AML-193 (cell line): ENCODE measurements at places on chromosomes 13 and 19.
A peak's percentile ranks its signal among the peaks of the same experiment; 100 is the strongest.

- no peak for DNase-seq
Measured at GRCh38 chr19:31232180-31232579, 117.1 kb downstream of the TSHZ3 start.

- DNase-seq, result no peak
Measured at GRCh38 chr19:18119013-18119716, 21.6 kb downstream of the MAST3 start.

DNA sequence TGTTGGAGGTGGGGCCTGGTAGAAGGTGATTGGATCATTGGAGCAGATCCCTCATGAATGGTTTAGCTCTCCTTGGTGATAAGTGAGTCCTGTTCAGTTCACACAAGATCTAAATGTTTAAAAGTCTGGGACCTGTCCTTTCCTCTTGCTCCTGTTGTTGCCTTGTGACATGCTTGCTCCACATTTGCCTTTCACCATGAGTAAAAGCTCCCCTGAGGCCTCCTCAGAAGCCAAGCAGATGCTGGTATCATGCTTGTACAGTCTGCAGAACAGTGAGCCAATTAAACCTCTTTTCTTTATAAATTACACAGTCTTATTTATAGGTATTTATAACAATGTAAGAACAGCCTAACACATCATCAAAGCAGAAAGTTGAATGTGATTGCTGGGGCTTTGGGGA, 24.2 kb upstream of the RFC3 start:
- DNase-seq, result no peak

DNA sequence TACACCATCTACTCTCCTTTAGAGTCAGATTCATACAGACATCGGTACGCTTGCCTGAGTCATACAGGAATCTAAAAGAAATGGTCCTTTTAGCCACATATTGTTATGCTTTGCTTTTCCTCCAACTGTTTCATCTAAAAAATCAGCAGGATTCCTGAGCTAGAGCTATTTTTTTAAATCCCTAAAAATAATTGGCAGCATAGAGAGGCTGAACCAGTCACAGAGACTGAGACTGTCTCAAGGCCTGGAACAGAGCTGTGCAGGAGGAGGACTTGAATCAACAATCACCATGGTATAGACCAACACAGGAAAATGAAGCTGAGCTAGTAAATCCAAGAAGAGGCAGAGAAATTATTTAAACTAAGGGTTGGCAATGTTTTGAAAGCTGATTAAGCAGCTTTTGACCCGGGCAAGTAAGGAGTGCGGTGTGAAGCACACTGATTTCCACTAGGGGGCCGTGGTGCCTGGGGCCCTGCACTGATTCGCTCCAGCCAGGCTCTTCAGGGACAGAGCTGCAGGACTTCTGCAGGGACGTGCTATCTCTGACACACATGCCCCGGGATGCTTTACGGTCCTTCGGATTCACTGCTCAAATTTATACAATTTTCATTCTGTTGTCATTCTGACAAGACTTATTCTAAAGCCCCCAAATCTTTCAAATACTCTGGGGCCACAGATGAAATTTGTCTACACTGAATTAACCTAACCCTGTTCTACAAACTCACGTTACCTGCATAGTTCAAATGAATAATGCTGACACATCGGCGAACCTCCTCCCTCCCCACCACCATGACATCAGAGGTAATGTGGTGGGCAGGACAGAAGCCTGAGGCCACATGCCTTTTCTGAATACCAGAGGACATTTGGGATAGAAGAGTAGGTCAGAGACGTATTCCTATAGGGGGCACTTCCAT, 87.6 kb upstream of the SLC15A1 start:
- peak; percentile 42 for DNase-seq

DNA sequence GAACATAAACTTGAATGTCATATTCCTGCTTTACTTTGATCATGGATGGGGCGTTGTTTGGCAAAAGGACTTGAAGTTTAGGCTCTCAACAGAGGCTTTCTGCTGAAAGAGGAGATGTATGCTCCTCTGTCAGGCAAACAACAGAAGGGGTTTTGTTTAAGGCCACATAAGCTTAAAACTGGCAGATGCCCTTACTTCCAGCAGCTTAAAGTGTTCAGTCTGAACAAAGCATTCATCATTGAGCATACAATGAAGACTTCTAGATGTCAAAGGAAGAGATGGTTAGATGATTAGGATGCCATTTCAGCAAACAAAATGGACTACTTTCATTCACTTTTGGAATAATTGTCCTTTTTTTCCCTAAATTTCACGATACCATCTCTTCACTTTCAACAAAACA, 484.5 kb downstream of the SLITRK6 start:
- no peak for DNase-seq

- DNase-seq, result peak; percentile 90
Measured at GRCh38 chr19:1592755-1593500, at the start of gene MBD3. TSS of gene MBD3 (minus strand) at chr19:1592865. CDS start at chr19:1592631, 234 bp downstream.

DNA sequence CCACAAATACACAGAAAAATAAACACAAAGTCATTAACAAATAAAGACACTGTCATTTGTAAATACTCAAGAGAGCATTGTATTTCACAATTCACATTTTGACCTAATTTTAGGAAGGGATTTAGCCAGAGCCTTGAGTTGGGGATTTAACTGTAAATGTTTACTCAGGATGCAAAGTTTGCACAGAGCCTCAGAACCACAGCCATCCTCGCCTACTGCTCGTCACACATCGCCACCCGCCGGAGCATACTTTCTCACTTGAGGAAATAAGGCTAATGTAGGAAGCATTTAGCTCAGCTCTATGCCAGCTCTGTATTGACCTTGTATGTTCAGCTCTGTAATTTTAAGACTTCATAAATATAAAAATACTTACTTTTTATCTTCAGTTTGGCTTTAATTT, 442.7 kb downstream of the OXGR1 start:
- no peak for DNase-seq

DNA sequence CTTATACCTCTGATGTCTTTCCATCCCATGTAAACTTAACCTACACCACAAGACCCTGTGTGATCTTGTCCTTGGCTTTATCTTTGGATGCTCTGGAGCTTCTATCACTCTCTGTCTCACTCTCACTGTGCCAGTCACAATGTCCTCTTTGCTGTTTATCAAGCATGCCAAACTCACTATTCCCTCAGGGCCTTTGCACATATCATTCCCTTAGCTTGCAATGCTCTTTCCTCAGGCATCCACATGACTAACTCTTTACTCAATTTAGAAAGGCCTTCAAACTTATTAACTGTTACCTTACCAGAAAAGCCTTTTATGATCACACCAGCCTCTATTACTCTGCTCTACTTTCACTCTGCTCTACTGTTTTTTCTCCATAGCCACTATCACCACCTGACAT, 354.1 kb downstream of the RFC3 start:
- no peak for DNase-seq

DNA sequence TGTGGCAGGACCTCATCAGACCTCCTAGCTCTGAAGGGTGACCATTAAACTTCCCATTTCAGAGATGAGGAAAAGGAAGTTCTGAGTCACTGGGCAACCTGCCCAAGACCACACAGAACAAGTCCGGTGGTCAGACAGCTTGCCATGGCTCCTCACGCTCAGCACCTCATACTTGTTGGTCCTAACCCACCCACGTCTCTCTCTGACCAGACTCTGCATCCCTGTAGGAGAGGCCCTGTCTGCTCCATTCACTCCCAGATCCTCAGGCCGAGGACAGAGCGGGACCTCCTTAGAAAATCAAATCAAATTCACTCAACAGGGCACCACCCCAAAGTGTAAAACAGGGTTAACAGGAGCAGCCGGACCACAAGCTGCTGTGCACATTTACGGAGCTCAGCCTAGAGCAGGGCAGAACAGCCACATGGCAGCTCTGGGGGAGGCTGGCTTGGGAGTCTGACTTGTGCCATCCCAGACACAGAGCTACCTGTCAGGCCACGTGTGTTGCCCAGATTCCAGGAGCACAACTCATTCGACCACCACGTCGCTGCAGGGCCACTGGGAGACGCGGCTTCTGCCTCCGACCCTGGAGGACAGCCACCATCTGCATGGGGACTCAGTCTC, 1.7 kb downstream of the MIER2 start:
- peak; percentile 64 for DNase-seq

GRCh38 chr19:55593096-55593772, 6.1 kb downstream of the FIZ1 start:
- no peak for DNase-seq

DNA sequence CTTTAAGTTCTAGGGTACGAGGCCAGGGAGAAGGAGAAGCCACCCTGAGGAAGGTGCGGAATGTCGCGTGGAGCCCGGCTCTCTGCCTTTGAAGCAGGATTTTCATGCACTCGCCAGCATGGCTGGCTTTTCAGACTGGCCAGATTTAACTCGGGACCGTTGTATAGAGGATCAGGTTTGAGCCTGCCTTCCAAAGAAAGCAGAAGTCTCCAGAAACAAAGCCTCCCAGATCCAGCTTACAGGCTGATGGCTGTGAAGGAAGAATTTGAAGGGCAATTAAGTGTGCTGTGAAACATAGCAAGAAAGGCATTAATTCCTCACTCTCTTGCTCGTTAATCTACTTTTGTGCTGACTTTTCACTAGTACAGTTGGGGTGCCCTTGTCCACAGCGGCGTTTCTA, 140.2 kb downstream of the SOX1 start:
- no peak for DNase-seq

- DNase-seq, result no peak
Measured at GRCh38 chr19:33628921-33629825, 7.4 kb downstream of the CHST8 start.

- DNase-seq, result no peak
Measured at GRCh38 chr13:43377149-43377548, 353.8 kb downstream of the DNAJC15 start.

GRCh38 chr19:1653300-1653628, 849 bp upstream of the TCF3 start:
- DNase-seq, result peak; percentile 65

DNA sequence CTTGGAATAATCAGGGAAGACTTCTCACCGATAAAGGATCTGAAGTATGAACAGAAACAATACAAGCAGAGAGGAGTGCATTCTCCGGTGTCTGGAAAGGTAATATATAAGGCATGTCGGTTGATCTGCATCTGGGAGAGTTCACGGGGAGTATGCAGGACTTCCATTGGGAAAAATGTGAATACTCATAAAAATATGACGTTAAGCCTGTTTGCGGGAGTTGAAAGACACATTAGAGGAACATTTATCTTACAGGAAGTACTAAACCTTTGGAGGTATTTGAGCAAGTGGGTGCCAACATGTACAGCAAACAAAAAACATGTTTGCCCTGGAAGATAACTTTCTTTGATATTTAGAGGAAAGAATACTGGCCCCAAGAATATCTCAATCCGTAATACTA, 286.8 kb downstream of the SLITRK6 start:
- no peak for DNase-seq

GRCh38 chr13:71149498-71150363, 717.3 kb downstream of the DACH1 start:
- DNase-seq, result no peak

GRCh38 chr19:12985049-12985776, 10.1 kb upstream of the NFIX start:
- DNase-seq, result no peak

DNA sequence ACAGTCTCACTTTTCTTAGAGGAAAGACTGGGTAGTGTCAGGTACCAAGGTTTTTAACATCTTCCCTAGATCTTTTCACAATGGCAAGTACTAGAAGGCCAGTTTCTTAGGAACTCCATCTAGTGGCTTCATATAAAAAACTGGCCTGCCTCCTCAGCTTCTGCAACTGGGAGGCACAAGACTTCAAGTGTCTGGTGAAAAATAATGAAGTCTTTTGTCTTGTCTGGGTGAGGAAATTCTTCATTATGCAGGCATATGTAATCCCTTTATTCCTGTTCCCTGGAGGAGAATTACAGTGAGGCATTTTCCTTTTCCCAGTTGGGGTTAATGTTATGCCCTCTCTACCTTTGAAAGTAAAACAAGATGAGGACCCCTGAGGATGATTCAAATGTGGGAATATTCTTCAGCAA, 300.5 kb downstream of the NALCN start:
- no peak for DNase-seq

DNA sequence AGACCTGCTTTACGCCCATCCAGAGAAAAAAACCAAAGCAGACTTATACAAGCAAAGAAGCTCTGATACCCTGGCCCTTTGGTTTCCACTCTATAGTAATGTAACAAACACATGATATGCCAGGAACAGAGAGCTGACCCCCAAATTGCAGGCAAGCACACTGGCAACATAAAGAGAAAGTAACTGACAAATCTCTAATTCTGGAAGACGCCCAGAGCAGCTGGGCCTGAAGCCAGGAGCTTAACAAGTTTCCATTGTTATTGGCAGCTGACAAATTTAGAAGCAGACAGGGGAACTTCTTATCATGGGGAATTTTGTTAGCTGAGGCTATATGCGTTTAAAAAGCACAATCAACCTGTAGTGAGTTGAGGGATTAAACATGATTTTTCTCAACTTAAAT, 158.0 kb downstream of the DLEU7 start:
- DNase-seq, result no peak

DNA sequence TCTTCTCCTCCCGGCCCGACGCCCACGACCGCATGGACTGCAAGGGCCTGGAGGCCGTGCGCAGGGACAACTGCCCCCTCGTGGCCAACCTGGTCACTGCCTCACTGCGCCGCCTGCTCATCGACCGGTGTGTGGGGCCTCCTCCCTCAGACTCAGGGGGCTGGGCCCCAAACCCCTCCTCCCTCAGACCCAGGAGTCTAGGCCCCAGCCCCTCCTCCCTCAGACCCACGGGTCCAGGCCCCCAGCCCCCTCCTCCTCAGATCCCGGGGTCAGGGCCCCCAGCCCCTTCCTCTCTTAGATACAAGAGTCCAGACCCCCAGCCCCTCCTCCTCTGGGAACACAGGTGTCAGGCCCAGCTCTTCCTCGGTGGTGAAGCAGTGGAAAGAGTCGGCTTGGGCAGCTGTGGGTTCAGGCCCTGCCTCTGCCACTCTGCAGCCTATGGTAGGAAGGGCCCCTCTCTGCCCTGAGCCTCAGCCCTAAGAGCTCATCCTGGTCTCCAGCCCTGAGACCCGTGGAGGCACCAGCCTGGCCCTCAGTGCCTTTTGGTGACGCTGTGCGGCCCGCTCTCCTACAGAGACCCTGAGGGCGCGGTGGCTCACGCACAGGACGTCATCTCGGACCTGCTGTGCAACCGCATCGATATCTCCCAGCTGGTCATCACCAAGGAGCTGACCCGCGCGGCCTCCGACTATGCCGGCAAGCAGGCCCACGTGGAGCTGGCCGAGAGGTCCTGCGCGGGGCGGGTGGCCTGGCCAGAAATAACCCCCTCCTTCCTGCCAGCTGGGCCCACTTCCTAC, 3.7 kb upstream of the SPIB start:
- peak; percentile 3 for DNase-seq

DNA sequence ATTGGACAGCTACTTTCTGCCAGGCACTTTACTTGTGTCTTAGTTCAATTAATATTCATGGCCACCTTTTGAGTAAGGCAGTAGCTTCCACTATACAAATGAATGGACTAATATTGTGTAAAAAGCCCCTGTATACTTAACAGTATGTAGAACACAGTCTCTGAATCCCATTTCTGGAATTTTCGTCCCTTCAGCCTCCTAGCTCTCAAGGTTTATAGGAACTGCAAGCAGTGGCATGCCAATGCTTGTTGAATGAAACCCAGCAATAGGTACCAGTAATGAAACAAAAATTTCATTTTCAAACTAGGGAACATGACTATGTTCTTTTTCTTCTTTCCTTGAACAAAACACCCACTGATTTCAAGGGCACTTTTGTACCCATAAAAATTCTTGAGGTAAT, 361.6 kb downstream of the TDRD3 start:
- DNase-seq, result no peak
